ENCODE measurements at places on chromosomes 11 and 22.

DNA sequence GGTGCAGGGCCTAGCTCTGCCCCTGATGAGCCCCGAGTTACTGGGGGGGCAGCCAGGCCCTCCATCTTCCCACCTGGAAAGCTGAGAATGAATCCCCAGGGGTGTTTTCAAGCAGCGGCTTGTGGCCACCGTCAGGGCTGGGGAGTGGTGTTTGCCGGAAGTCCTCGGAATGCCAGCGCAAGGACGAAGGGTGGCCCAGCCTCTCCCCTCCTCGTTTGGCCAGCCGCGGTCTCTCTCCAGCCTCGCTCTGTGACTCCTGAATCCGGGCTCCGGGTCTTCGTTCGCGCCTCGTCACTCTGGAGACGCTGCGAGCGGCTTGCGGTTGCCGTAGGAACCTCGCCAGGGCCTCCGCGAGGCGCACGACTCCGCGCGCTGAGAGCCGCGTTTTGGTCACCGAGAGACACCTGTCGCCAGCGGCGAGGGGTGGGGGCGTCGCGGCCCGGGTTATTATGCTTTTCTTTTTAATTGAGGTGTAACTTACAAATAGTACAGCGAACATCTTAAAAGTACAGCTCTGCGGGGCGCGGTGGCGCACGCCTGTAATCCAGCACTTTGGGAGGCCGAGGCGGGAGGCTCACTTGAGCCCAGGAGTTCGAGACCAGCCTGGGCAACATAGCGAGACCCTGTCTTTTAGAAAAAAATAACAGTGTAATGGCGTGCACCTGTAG is 6.3 kb upstream of the KDELR3 start:
- no peak for DNase-seq

DNA sequence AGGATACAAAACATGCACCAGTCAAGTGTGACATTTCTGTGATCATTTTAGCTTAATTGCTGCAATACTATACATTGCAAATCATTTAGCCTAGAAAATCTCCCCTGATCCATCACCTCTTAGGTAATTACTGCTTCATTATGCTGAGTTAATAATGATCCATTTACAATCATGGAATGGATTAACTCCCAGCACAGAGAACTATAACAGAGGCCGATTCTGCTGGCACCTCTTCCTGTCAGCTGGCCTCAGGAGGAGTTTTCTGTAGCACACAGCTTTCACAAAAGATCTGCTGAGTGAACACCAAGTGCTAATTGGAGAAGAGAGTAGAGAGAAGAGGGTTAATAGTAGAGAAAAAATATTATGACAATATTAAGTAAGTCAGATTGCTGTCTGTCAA is 591.8 kb upstream of the KIRREL3 start:
- no peak for DNase-seq

DNA sequence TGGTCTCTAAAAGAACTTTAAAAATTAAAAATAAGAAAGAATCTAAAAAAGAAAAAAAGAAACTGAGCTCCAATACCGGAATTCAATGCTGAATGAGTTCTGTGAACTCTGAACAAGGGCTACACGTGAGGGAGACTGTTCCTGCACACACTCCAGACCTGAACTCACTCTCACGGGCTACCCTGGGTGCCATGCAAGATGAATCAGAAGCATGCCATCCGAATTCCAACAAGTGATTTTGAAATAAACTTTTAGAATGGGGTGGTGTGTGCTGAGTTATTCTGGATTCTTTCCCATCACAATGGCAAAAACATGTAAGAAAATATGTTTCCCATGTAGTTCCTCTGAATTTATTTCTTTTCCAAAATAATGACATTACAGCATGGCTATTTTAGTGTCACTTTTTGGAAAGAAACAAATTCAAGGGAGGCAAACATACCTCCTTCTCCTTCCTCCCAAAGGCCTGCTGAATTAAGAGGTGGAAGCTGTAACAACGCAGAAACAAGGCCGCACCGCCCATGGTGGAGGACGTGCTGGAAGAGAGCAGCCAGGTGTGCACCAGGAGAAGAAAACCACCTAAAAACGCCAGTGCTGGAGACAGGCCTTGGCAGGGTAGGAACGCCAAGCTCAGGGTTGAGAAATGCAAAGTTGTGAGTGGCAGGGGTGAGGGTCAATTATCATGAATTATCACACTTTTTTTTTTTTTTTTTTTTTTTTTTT is 63.2 kb upstream of the ARFGAP3 start:
- DNase-seq = no peak

- DNase-seq = no peak
Measured at GRCh38 chr22:49260681-49261580, 566.7 kb downstream of the BRD1 start.

GRCh38 chr11:68998390-68998911 is 14.6 kb downstream of the MRGPRF start:
- no peak for DNase-seq
